Breast epithelium (tissue), 4 donors: ENCODE measurements at places on chromosomes 1 and 21.

GRCh38 chr1:181802466-181802865 is 259.0 kb downstream of the ZNF648 start:
- no peak for DNase-seq

- no peak for DNase-seq
These were observed 30.3 kb upstream of the NUF2 start for GRCh38 chr1:163291461-163291860.

- no peak for DNase-seq
These were observed 5.7 kb downstream of the MAP3K6 start for GRCh38 chr1:27361044-27361402.

GRCh38 chr1:227437495-227438008 is 119.3 kb upstream of the CDC42BPA start:
- DNase-seq: no peak

- no peak for DNase-seq
These were observed 105.2 kb downstream of the TSEN15 start for GRCh38 chr1:184156521-184157393.

DNA sequence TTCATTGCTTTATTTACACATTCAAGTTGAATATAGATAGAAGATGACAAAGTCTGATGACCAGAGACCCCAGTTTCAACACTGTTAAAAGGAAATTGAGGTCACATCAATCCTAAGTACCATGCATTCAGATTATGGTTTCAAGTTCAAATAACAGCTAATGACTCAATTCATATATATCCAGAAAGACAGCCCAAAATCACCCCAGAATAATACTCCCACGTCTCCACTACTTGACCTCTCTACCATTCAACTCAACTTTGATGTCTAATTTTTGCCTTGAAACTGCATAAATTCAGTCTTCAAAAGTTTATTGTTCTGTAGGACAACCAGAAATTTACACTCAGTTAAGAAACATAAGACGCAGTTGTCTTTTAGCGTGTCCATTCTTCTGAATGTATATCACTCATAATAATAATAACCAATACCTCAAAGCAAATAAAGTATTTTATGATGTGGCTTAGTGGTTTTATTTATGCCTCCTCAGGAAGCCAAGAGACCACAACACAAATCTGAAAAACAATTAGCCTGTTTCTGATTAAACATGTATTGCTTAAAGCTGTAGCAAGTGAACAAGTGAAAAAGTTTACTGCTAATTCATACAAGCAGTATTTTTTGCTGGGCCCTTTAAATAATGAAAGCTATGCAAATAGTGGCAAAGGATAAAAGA is 569.0 kb downstream of the LTN1 start:
- DNase-seq: no peak

GRCh38 chr1:14672005-14672404 is 73.5 kb downstream of the KAZN start:
- DNase-seq: no peak

GRCh38 chr1:112011202-112011601 is 21.7 kb upstream of the KCND3 start:
- DNase-seq: no peak

GRCh38 chr1:118262865-118263264 is 77.8 kb upstream of the SPAG17 start:
- no peak for DNase-seq

DNA sequence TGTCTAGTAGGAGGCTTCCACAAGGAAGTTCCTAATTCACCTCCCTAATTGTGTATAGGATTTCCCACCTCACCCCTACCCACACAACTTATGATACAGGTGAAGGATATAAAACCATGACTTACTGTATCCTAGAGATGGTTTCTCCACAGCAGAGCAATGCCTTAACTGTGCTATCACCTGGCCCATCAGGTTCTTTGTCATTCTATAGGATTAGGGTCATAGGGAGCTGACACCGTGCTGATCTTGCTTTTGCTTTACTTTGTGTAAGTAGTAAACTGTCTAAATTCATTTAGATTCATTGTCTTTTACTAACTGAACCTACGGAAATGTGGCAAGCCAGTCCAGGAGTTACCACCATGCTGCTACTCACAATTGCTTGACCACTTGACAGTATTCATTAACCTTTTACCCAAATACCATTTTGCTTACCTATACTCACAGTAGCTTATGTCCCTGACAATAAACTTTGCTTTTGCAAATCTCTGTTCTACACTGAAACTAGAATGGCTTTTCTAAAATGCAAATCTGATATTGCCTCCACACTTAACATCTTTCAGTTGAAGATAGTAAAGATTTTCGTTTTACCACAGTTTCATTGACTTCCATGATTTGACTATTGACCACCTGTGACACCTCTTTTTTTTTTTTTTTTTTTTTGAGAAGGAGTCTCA is 147.6 kb downstream of the IFI44 start:
- DNase-seq: no peak

DNA sequence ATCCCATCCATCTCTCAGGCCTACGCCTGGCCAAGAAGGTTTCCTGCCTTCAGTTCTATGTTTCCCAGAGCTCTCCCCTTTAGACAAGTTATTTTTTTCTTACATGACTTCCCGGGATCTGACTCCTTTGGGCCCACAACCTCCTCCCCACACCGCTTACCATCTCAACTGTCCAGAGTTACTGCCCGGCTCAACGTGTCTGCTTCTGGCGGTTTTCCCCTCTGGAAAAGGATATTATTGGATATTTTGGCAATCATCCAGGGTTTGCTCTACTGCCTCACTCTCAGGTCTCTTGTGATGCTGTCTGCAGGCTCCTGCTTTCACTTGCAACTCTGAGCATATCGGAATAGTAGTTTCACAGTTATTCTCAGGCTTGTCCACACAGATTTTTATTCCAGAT is 318.2 kb upstream of the CAMK1G start:
- DNase-seq: no peak

- no peak for DNase-seq
These were observed 59.5 kb upstream of the SLC2A1 start for GRCh38 chr1:43018121-43018520.

- no peak for DNase-seq
These were observed 126.9 kb upstream of the PLPPR5 start for GRCh38 chr1:99131546-99131945.

GRCh38 chr1:65421351-65422025 is 1.0 kb downstream of the LEPR start:
- DNase-seq: no peak

DNA sequence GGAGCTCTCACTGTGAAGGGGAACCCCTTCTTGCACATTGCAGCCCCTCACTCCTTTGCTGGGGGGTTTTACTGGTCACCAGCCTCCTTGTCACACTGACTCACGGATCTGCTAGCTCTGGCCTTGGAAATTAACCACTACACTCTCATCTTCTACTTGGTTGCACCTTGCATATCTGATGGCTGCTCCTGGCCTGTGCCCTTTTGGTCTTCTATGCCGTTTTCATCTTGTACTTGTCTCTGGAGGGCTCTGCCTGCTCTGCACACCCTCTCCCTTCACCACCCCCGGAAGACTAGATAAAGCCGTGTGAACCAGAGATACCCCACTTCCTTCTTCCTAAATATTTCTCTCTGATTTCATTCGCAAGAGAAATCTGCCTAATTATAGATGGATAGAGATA is 44.6 kb downstream of the CD247 start:
- DNase-seq: no peak

DNA sequence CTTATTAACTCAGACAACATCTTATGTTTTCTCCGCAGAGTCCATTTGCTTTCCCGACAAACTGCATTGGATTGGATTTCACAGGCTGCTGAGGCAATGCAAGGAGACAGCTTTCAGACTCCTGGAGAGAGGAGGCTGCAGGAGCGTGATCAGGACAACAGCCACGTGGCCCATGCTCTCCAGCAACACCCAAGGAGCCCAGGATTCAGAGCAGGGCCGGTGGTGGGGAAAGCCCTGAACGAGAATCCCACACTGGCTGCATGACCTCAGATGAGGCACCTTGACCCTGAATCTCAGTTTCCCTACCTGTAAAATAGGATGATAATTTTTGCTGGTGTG is 78.3 kb upstream of the NFASC start:
- no peak for DNase-seq

DNA sequence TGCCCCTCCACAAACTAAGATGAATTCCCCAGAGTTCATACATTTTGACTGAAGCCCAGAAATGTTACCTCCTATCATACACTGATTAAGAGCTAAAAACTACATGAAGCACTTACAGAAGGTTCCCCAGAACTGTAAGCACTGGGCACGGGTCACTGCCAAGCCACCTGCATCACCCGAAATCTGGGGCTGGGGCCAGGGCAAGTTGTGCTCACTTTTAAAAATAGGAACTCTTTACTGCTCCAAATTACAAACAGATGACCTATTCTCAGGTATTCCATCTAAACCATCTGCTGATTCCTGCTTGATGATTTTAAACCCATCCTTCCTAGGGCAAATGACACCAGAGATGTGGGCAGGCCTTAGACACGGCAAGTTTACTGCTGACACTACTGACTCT is 4.8 kb downstream of the SETD4 start:
- DNase-seq: no peak

DNA sequence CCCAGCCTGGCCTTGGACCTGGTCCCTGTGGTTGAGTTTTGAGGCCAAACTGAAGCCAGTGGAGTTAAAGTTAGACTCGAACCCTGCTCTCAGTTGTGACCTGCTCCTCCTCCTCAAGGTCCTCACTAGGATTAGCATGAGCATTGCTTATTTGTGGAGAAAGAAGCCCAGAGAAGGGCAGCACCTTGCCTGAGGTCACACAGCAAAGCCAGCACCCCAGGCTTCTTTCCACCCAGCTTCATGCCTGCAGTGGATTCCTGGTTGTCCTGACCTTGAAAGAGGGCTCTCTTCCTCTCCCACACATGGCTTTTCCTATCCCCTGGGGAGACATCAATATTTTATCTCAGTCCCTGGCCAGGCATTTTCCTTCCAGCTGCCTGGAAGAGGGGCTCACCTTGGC is 2.8 kb downstream of the LDLRAP1 start:
- DNase-seq: no peak
